ENCODE measurements at places on chromosomes 11 and 22.

GRCh38 chr22:32968746-32969145 is 89.4 kb downstream of the SYN3 start:
- DNase-seq = no peak

DNA sequence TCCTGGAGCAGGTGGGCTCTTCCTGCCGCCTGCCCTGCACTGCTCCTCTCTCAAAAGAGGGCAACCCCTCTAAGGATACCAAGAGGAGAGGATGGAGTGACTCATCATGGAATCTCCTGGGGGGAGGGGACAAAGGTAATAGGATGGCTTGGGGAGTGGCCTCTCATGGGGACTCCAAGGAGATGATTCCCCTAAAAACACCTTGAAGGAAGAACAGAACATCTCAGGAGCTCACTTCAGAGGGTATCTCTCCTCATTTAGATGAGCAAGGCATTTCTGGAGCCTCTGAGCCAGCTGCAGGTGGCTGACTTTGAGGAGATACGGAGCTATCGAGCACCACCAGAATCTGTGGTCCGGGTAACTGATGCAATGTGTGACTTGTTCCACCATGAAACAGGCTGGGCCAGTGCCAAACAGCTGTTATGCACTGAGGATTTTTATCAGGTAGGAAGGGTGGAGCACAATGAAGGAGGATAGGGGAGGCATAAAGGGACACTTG is 40.2 kb downstream of the RRP8 start:
- DNase-seq = no peak

GRCh38 chr11:127552446-127552845 is 551.9 kb upstream of the KIRREL3 start:
- DNase-seq = no peak

DNA sequence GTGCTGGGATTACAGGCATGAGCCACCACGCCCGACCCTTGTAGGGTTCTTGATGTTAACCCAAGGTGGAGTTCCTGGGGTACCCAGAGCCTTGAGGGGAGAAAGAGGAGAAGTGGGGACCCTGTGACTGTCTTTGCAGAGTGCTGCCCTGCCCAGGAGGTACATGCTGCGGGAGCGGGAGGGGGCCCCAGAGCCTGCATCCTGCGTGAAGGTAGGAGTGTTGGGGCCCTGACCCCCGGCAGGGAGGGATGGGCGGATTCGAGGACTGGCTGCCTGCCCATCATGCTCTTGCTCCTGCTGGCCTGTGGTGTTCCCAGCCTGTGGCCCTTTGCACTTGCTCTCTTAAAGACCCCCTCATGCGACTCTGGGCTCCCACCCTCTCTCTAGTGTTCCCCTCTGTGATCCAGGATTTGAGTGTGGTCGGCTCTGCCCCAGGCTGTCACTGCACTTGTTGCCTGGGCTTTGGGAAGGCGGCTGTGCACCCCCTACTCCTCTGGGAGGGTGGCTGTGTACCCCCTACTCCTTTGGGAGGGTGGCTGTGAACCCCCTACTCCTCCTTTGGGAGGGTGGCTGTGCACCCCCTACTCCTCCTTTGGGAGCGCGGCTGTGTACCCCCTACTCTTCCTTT is 4.5 kb downstream of the SCO2 start:
- DNase-seq = no peak

DNA sequence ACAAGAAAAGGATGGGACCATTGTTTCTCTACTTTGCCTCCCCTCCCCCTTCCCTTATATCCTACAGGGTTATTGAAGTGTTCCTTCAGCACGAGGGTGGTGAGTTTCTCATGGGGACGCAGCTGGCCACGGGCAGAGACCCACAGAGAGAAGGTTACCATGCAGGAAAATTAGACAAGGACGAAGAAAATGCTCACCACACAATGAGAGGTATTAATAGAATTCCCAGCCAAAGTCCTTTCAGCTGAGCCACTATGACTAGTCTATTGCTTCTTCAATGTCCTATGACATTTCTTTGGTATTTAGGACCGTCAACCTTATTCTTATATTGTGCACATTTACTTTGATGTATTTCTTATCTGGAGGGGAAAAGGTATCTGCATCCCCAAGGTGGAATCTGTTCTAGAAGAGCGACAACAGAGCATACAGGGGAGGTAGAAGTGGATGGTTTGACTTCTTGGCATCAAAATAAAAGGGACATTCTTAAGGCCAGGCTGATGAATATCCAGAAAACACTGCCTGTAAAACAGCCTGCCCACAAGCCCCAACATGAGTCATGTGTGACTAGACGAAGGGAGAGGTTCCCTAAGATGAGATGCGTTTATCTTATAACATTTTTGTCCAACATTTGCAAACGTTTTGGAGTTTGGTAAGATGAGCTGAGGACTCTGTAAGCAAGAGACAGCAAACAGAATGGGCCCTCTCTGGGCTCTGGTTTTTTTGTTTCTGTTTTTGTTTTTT is 209.8 kb upstream of the NARS2 start:
- DNase-seq = peak; percentile 42

DNA sequence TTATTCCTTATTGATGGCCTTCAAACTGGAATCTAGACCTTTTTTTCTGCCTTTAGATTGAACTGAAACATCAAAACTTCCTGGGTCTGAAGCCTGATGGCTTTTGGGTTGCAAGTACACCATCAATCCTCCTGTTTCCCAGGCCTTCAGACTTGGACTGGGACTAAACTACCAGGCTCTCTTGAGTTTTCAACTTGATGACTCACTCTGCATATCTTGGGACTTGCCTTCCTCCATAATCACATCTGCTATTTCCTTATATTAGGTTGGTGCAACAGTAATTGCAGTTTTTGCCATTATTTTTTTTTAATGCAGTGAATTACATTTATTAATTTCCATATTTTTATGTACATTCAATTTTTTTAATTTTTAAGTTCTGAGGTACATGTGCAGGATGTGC is 7.0 kb downstream of the OR51B5 start:
- DNase-seq = no peak

DNA sequence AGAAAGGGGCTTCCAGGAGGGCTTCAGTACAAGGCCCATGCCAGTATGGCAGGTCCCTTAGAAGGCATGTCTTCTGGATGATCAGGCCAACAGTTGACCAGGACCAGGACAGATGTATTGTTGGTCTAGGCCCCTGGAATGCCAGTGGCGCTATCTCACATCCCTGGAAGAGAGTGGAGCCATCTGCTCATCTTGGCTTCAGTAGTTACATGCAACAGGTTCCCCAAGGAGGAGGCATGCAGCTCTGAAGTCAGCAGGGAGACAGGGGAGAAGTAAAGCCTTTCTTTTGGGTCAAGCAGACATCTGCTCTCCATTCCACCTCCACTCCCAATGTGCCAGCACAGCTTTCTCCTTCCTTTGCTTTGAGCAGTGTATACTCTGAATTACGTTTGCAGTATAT is 244.1 kb downstream of the KIRREL3 start:
- DNase-seq = no peak

- no peak for DNase-seq
Measured at GRCh38 chr11:4991060-4991459, 3.6 kb upstream of the OR51L1 start.

DNA sequence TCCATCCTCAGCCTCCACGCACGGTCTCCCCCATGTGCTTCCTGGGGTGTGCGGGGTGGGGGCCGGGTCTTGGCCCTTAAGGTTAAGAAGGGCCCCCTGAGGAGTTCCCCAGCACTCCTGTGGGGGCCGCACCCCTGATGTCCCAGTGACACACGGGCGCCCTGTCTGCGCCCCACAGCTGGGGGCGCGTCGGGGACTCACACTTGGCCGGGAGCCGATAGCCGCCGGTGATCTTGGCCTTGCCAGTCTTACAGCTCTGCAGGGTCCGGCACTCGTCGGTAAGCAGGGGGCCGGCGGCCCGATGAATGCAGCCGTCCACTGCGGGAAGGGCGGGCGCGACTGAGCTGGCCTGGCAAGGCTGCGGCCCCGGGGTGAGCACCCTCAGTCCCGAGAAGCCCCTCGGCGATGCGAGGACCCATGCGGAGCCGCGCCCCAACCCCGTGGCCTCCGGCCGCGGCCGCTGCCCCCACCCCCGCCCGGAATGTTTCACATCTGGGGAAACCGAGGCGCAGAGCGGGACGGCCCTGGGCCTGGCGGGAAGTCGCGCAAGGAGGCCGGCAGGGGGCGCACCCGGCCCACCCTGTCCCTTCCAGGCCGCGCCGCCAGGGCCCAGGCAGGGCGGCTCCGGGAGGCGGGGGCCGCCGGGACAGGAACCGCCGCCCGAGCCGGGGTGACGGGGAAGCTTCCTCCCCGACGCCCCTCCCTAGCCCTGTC is 13.9 kb downstream of the OTUB1 start:
- DNase-seq = no peak

- no peak for DNase-seq
Measured at GRCh38 chr11:113764527-113765219, 8.8 kb downstream of the ZW10 start.

GRCh38 chr22:49928185-49928495 is 9.7 kb downstream of the CRELD2 start:
- no peak for DNase-seq

DNA sequence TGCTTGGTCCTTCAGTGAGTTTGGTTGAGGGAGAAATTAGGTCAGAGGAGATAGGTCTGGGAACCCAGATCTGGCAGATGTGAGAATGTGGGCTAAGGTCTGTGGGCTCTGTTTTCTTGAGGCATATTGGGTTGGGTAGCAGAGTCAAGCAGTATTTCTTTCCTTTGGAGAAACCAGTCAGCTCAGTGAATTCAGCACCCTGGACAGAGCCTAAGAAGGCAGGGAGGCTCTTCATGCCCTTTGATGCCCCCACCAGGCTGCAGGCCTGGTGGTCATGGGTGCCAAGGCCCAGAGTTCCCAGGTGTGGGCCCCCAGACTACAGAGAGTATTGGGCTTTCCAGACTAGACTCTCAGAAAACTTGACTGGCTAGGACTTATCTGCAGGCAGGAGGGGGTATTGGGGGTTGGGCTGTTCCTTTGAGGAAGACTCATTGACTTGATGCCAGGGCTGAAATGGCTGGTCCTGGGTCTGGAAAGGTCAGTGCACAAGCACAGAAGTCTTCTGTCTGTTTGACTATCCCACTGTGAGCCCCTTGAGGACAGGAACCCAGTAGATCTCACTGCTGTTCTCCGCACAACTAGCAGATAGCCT is 45.3 kb upstream of the NECTIN1 start:
- no peak for DNase-seq

GRCh38 chr11:107215010-107215409 is 196.7 kb upstream of the GUCY1A2 start:
- no peak for DNase-seq

- DNase-seq = no peak
Measured at GRCh38 chr11:43790444-43790794, 90.2 kb upstream of the ALKBH3 start.

DNA sequence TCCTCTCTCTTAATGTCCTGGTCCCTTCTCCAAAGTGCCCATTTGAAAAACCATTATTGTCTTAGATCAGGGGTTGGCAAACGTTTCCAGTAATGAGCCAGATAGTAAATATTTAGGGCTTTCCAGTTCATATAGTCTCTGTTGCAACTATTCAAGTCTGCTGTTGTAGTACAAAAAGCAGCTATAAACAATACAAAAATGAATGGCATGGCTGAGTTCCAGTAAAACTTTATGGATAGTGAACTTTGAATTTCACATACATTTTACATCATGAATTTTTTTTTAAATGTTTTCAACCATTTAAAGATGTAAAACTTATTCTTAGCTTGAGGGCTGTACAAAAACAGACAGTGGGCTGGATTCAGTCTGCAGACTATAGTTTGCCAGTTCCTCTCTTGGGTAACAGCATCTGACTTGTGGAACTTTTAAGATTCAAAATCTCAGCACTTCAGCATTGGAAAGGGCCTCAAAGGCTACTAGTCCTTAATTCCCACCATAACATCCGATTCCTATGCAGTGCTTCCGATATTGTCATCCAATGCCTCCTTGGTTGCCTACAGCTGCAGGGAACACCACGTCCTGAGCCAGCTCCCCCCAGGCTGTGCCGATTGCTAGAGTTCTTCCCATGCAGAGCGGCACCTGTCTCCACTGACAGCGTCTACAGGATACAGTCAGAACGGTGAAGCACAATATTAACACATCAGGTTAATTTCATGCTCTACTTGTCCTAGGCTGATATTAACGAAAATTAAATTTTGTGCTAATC is 65.6 kb upstream of the E2F8 start:
- DNase-seq = peak; percentile 7

- DNase-seq = no peak
Measured at GRCh38 chr11:45145083-45145378, 1.4 kb upstream of the PRDM11 start.

GRCh38 chr11:102510439-102511135 is 20.0 kb downstream of the MMP7 start:
- DNase-seq = no peak

DNA sequence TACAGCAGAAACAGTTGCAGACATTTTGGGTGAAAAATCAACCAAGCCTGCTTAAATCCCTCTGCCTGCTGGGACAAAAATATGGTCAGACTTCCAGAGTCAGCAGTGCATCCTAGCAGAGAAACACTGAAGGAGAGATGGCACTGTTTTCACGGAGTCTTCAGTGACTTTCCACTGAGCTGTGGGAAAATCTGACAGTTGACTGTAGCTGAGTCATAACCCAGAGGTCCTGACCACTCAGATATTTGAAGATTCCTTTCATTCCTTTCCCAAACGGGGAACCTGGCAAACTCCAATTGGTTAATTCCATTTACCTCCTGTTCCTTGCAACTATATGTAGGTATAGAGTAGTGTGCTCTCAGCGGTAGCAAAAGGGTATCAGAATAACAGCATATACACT is 20.9 kb upstream of the UPB1 start:
- no peak for DNase-seq

GRCh38 chr11:128686745-128687177 is 7.1 kb upstream of the FLI1 start:
- peak; percentile 78 for DNase-seq

GRCh38 chr11:68892576-68892975 is 11.1 kb downstream of the MRPL21 start:
- DNase-seq = no peak

- DNase-seq = peak; percentile 30
Measured at GRCh38 chr11:46345131-46345597, 2.1 kb upstream of the DGKZ start.

GRCh38 chr11:65545853-65546216 is 12.3 kb downstream of the LTBP3 start:
- DNase-seq = no peak

GRCh38 chr11:94910270-94910669 is 63.1 kb downstream of the CWC15 start:
- DNase-seq = no peak

DNA sequence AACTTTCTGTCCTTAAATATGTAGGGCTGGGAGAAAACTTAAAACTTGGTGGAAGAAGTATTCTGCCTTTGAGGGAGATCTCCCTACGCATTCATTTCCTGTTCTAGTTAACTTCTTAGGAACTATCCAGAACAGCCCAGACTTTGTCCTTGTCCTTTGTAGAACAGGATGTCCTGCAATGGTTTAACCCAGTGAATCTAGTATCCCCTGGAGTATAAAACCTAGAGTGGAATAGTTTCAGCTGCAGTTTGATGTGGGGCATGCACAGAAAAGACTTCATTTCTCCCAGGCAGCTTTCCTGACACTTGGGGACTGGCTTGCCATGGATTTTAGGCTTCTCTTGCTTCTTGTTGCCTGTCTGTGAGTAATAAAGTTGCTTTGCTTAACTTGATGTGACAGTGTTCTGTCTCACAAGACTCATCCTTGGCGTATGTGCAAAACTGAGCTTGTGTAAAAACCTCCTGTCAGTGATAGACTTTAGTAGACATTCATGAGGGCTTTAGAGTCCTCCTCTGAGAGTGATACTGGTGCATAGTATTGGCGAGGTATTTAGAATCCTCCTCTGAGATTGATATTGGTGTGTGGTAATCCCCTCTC is 28.2 kb downstream of the ARHGAP42 start:
- DNase-seq = no peak

- no peak for DNase-seq
Measured at GRCh38 chr11:67160045-67160444, 41.0 kb downstream of the KDM2A start.
